Hematopoietic multipotent progenitor cell treated with erythropoietin and hydrocortisone succinate and interleukin-3 and kit ligand, for 8 days (in vitro differentiated cells): ENCODE measurements at places on chromosomes 7 and 10.

DNA sequence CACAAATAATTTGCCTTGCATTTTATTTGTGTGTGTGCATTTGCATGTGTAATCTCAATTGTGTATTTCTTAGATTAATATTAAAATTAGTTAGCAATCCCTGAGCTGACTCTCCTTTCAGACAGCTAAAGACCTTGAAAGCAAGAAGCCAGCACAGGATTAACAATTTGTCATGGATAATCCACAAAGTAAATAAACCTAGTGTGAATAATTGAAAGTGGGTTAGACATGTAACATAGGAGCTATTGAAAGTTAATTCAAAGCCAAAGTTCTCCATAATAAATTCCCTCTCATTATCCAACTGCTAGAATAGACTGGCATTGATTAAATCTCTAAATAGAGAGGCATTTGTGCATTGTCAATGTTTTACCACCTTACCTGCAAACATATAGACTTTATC lies 326.1 kb downstream of the PLXDC2 start:
- no peak for DNase-seq

DNA sequence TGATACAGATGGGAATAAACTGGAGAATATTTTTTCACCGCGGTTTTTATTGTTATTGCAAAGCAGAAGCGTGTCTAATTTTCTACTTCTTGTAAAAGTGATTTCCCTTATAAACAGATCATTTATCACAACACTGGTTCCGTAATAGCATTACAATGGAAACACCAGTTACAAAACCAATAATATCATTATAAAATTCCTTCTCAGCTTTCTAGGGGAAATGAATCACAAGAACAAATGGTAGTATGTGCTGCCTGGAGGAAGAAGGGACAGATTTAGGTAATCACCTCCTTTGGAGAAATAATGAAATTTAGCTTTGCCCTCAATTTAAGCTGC lies 2.4 kb upstream of the CCDC6 start:
- no peak for DNase-seq

DNA sequence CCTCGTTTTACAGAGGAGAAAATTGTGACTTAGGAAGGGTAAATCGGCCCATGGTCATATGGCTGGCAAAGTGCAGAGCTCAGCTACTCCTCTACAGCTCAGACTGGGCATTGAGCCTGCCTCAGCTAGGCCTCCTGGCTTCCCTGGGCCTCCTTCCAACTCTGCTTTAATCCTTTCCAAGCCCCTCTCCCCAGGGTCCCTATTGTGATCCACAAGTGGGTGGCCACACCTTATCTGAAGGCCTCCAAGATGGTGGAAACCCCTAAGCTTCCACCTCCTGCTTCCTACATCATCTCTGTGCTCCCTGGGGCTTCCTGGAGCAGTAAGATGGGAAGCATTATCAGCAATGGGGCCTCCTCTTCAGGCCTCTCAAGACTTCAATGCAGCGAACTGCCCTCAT lies 3.0 kb upstream of the LGI1 start:
- DNase-seq: no peak

GRCh38 chr10:118033905-118034304 lies 12.8 kb downstream of the RAB11FIP2 start:
- DNase-seq: no peak

- no peak for DNase-seq
These were observed 261.7 kb upstream of the SEMA3C start for GRCh38 chr7:81180573-81180972.

DNA sequence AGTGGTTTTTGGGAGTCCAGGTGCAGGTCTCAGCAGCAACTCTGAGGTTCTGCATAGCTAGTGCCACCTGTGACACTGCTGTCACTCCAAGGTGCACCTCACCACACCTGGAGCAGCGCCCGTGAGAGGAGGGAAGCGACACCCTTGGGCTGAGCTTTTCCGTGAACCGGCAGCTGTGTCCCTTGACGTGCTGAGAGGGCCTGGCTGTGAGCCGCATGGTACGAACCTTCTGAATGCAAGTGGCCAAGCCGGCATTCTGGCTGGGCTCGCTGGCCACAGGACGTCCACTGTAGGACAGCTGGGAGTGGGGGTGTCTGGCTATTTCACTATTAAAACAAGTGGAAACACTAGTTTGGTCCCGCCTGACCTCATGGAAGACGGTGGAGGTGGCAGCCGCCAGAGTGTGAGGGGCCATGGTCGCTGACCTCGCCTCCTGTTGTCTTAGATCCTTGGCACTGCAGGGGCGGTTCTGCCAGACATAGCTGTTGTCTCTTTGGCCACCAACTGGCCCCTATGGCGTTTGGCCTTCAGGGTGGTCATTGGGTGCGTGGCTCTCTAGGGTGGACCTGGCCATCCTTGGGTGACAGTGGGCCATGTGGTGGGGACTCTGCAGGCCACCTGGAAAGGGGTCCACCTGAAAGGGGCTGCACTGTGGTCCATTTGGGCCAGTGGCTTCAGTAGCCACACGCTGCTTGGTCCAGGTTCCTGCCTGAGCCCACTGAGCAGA lies 12.9 kb downstream of the INPP5A start:
- DNase-seq: no peak

- DNase-seq: no peak
These were observed 47.1 kb downstream of the DIP2C start for GRCh38 chr10:642186-642890.

GRCh38 chr10:125520968-125521367 lies 162.0 kb downstream of the TEX36 start:
- DNase-seq: no peak

DNA sequence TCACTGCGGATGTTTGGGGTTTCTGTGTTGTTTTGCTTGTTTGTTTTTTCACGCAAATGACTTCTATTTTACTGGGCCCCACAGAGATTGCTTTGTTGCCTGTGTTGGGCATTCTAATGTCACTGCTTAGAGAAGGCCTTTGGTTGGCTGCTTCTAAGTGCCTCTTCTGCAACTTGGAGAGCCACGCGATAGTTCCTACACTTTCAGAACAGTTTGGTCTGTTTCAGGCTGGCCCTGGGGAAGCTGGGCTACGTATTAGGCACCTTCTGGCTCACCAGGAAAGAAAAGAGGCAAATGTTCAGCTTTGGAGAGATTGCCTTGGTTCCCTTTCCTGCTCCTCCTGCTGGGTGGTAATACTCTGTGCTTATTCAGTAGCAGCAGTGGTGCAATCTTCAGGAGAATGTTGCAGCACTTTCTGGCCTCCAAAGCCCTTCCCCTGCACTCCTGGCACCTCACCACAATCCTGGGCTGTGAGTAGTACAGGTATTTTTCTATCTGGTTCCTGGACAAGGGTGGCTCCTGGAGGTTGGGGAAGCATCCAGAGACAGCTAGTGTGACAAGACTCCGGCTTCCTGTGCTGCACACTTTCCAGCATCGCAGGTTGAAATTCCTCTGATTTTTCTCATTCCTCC lies 1.2 kb downstream of the ANTXRL start:
- DNase-seq: no peak

DNA sequence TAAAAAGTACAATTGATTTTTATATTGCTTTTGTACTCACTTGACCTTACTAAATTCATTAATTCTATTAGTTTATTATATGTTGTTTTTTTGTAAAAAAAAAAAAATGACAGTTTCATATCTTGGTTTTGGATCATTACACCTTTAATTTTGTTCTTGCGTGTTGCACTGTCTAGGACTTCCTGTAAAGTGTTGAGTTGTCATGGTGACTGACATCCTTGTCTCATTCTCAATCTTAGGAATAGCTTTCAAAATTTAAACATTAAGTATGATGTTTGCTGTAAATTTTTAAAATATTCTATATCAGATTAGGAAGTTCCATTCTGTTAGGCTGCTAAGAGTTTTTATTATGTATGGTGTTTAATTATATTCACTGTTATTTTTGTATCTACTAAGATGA lies 139.1 kb downstream of the ARHGAP12 start:
- DNase-seq: no peak

DNA sequence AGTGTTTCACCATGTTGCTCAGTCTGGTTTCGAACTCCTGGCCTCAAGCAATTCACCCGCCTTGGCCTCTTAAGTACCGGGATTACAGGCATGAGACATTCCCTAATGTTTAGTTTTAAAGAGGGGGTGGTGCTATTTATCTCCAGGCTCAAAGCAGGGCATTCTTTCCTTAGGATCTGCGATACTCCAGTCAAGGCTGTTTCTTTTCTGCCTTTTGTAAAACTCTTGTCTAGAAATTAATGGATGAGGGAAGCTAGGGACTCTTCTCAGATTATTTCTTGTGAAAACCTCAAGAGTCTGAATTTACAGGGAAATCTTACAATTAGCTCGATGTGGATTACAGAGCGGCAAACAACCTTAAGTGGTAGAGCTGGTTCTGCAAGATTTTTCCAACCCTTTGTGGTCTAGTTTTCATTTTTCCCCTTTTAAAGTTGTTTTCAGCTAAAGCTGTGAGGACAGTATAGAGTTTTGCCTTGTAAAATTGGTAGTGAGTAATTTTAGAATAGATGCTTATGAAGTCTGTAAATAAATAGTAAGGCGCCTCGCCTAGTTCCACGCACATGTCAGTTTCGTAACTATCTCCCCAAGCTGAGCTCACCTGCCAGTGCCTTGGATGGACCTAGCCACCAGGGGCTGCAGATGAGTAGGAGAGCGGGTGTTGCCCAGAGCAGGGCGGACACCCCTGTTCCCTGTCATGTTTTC lies 53.1 kb downstream of the CUX1 start:
- peak; percentile 29 for DNase-seq

DNA sequence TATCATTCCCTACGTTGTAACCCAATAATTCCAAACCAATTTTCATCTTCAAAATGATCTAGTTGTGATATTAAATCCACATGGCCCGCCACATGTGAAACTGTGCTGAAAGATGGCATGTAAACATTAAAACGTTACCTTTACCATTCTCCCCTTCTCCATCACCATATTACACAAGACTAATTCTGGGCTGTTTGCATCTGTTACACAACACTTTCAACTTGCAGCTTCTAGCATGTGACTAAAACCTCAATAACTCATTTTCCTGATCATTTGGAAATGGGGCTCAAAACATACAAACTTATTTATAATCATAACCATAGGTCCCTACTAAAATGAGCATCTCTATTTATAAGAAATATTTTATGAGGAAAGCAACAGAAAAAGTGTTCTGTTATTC lies 4.7 kb downstream of the MTERF1 start:
- no peak for DNase-seq

- no peak for DNase-seq
These were observed 14.2 kb downstream of the SLC29A3 start for GRCh38 chr10:71333129-71333887.

DNA sequence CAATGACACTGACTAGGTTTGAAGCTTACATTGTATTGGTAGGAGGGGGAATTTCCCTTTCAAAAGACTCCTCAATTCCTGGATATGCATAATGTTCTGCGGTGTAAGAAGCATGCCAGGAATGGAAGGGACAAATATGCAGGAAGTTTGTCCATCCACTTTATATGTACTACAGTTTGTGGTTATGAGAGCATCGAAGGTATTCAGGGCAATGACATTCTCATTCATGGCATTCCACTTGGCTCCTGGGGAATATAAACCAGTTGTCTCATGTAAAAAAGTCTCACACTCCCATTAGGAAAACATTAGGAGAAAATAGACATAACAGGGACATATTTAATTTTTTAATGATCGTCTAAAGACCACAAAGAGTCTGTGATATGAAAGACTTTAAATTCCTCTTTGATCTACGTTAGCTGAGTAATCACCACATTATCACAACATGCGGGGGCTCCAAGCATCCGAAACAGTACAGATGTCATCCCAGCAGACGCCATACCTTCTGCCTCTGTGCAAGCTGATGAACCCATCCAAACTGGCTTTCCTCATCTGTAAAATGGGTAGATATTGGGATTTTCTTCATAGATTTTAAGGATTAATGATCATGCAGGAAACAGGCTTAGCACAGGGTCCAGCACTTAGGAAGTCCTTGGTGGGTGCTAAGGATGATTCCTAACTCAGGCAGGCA lies 675.3 kb downstream of the INHBA start:
- DNase-seq: no peak

GRCh38 chr7:103129702-103130549 lies 19.0 kb downstream of the NAPEPLD start:
- no peak for DNase-seq

GRCh38 chr10:33493497-33493896 lies 159.0 kb upstream of the NRP1 start:
- DNase-seq: no peak

DNA sequence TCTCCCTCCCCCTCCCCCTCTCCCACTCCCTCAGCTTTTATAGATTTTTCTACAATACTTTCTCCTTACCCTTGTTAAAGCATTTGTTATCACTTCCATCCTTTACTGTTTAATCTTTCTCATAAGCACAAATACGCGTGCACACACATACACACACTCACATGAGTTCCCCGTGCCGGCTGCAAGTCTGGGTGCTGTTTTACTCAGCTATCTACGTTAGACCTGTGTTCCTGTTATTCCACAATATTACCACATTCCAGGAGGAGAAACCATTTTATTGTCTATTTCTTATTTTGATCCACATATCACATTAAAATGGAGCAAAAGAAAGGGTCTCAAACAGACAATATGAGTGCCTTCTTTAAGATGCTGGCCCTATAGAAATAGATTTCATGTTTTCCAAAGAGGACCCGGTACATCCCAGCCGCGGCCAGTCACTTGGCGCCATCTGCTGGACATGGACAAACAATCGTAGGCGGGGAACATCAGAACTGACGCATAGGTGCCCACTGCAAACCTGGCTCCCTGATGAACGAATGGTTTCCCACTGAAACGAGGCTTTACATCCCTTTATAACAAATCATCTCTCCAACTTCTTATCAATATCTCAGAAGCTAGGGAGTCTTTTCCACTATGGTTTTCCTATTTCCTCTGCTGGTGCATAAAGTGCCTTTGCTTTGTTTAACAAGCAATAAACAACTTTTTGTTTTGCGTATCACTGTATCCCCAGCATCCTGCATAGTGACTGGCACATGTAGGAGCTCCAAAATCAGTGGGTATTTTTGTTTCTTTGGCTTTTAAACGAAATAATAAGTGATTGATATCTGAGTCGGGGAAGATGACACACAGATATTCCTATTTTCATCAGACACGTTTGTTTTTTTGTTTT lies 25.2 kb upstream of the OPTN start:
- DNase-seq: peak; percentile 72

DNA sequence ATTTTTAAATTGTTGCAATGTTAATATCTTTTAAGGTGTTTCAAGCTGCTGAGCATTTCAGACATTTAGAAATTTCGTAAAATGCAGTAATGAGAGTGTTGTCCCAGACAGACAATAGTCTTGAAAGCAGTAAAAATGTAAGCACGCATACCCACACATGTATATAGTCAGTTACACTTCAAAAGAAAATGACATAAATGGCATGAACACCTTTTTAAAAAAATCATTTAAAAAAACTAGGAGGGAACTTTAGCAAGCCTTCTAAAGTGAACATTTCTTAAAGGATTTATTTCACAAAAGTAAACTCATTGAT lies 51.0 kb downstream of the CPED1 start:
- DNase-seq: no peak

- DNase-seq: no peak
These were observed 28.5 kb downstream of the GSDME start for GRCh38 chr7:24728503-24729364.
